ENCODE measurements at places on chromosomes 1 and 21. TPM values are rescaled to one million over a fixed set of nuclear protein-coding genes. Genes with fewer than 3 reads are reported as not detected.

- DNase-seq = no peak
Observed at GRCh38 chr1:21266119-21266774, 24.0 kb downstream of the ECE1 start.

- DNase-seq = no peak
Observed at GRCh38 chr1:1922956-1923833, 4.1 kb upstream of the TMEM52 start.

- DNase-seq = peak; percentile 82
Observed at GRCh38 chr1:157163273-157164127, 25.3 kb upstream of the ETV3 start.

DNA sequence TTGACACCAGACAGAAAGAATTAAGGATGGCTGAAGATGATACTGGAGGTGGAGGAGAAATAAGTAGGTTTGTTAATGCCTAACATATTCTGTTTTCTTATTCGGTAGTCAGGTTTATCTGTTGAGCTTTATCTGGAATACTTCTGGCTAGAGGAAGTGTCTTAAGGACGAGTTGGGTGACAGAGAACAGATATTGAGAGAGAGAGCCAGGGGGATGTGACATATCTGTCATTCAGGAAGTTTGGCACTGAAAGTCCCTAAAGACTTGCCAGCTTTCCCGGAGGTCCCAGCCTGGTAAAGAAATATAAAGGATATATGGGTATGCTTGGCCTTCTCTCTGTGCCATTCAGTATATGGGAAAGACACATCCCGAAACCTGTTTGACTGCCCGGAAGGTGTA lies 280.6 kb downstream of the ZP4 start:
- DNase-seq = no peak

Gene LRRC71
- not detected for total RNA-seq

Gene BSND
- 0.12 TPM for total RNA-seq

Gene UMODL1
- 0.05 TPM for total RNA-seq

GRCh38 chr1:68314151-68314780 lies 81.9 kb upstream of the WLS start:
- no peak for DNase-seq

- DNase-seq = no peak
Observed at GRCh38 chr1:117559985-117560384, 45.9 kb upstream of the TENT5C start.

- no peak for DNase-seq
Observed at GRCh38 chr1:49323925-49324540, 547.3 kb upstream of the BEND5 start.

DNA sequence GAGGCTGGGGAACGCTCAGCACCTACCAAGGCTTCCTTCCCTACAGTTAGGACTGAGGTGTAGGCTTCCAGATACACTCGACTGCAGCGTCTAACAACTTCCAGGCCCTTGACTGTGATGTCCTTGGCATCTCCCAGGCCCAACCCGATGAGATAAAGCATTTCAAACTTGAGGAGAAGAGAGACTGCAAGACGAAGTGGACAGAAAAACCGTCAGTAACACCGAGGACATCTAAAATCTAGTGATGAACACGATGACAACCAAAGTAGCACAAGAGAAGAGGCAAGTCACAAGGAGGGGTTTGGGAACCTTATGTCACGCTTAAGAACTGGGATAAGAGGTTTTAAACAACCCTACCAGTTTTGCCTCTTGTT lies 314 bp downstream of the DPH5 start:
- DNase-seq = peak; percentile 47

Gene RUNX3
- 224 TPM for total RNA-seq

GRCh38 chr1:198933515-198934222 lies 294.8 kb downstream of the PTPRC start:
- DNase-seq = no peak

Gene RXFP4
- total RNA-seq = not detected

DNA sequence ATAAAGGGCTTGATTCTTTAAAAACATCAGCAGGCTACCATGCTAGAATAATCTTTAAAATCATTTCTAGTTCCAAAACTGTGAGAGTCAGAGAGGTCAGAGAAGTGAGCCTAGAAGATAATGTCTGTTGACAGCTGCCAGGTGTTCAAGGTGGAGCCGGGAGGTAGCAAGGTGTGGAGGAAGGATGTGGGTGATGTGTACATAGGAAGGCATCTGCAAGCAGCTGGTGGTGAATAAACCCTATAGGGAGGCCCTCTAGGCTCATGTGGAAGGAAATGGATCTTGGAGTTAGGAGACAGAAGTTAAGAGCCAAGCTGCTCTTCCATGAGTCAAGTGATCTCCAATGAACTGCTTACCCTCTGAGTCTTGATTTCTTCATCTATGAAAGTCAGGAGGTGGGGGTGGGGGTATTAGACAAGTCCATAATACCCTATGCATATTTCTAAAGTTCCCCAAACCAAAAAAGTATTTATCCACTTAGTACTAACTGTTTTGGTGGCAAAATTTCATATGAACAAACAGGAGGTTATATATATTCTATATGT lies 266.3 kb downstream of the RHOU start:
- no peak for DNase-seq

GRCh38 chr1:41382480-41383090 lies 21.4 kb downstream of the FOXO6 start:
- no peak for DNase-seq

Gene ELAPOR1
- 11.9 TPM for total RNA-seq

GRCh38 chr1:34002810-34003209 lies 138.9 kb downstream of the HMGB4 start:
- DNase-seq = no peak

Gene SPRR5
- not detected for total RNA-seq

Gene NGF
- total RNA-seq = not detected

- no peak for DNase-seq
Observed at GRCh38 chr1:210445931-210446330, 117.2 kb downstream of the HHAT start.

- DNase-seq = no peak
Observed at GRCh38 chr1:38814984-38815464, 44.5 kb downstream of the RRAGC start.

- DNase-seq = no peak
Observed at GRCh38 chr1:77387553-77387952, 105.7 kb downstream of the AK5 start.

Gene CD1B
- not detected for total RNA-seq

DNA sequence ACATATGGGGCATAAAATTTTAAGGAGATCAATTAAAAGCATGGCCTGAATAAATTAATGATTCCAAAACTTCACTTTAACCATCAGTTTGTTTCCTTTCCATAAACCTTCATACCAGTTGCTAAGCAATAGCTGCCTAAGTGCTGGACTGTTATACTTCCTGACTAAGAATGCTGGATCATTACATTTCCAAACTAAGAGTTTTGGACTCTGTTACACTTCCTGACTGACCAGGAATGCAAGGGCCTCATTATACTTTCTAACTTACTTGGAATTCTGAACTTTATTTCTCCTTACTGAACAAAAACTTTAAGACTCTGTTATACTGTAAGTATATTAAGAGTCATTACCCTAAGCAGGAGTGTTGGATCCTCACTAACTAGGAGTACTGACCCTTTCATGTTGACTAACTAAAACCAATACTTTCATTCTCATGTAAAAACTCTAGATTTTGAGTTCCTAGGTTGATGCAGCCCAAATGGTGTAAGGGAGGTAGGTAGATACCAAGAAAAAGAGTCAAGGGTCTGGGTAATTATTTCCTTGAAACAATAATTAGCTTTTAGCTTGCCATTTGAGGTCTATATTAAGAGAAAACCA lies 118.2 kb downstream of the FAF1 start:
- no peak for DNase-seq

- DNase-seq = no peak
Observed at GRCh38 chr1:40696294-40696693, 4.8 kb downstream of the NFYC start.

Gene GPR37L1
- total RNA-seq = not detected

- no peak for DNase-seq
Observed at GRCh38 chr1:219788091-219788490, 140.3 kb downstream of the SLC30A10 start.

Gene KCNA3
- 59.8 TPM for total RNA-seq

DNA sequence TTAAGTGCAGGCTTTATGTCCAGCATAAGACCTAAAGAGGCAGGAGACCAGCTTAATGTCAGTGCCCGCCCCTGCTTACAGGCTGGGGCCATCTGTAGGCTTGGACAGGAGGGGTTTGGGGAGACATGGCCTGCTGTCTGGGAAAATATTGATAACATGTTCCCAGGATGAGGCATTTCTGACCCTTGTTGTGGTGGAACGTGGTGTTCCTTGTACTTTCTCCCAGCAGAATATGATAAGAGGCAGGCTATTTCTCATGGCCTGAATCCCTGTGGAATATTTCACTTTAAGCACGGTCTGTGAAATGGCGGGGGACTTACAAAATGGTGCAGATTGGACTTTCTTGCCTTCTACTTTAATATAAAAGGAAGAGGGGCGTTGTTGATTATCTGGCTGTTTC lies 41.9 kb upstream of the PLA2G5 start:
- DNase-seq = no peak

- DNase-seq = no peak
Observed at GRCh38 chr21:43779660-43780059, 3.6 kb upstream of the CSTB start.

DNA sequence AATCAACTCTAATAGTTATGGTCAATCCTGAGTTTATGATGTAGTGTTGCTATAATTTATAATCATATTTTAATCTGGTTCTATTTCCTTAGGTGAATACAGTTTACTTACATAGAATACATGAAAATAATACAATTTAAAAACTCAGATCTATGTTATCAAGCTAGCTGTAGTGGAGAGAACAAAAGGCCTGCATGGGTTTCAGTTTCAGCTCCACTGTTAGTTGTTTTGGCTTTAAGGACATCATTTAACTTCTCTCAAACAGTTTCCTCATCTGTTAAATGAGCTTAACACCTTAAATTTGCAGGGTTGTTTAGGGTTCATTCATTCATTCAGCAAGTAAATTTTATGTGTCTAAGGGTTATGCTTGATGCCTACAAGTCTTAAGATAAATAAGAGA lies 98.4 kb upstream of the KIAA1614 start:
- no peak for DNase-seq

Measured in activated CD8-positive, alpha-beta memory T cell treated with anti-CD3 and anti-CD28 coated beads, Interleukin-2, amount 10 ng/mL, durations not matched to agents 7 days and 5 days (primary cell).